MV-4-11 (cell line): ENCODE measurements at places on chromosomes 3 and 15.

GRCh38 chr3:30154853-30155252 is 451.5 kb upstream of the TGFBR2 start:
- DNase-seq, result no peak

GRCh38 chr3:107578091-107578490 is 55.3 kb downstream of the BBX start:
- DNase-seq, result no peak

- no peak for DNase-seq
Observed at GRCh38 chr15:73346735-73347312, 21.9 kb downstream of the HCN4 start.

DNA sequence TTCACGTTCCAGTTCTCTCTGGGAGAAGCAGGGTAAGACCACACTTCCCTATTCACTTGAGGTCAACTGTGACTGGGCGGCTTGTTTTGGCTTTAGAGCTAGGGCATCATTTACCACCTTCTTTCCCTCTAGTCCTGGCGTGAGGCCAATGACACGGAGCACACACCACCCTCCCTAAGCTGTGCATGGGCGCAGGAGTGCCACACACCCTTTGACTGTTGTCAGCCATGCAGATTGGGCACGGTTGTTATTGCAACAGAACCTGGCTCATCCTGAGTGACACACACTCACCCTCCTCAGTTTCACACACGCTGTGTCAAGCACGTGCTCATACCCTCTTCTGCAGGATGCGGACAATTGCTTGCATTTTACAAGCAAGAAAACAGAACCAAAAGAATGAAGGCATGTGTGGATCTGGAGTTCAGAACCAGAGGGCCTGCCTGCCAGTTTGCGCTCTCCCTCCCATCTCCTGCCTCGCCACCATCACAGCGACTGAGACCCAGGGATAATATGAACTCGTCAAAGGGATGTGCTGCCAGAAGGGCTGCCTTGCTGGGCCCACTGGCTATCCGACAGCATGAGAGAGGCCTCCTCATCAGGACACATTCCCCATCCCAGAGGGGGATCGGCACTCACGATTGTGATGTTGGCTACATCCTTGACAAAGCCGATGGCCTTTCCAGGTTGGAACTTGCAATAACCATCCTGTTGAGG is 17.6 kb downstream of the CTSH start:
- peak; percentile 88 for DNase-seq

GRCh38 chr3:183099026-183099837 is at the start of gene MCCC1:
Gene MCCC1 (minus strand): TSS chr3:183099496. CDS start chr3:183099440, 56 bp downstream.
- peak; percentile 99 for DNase-seq

DNA sequence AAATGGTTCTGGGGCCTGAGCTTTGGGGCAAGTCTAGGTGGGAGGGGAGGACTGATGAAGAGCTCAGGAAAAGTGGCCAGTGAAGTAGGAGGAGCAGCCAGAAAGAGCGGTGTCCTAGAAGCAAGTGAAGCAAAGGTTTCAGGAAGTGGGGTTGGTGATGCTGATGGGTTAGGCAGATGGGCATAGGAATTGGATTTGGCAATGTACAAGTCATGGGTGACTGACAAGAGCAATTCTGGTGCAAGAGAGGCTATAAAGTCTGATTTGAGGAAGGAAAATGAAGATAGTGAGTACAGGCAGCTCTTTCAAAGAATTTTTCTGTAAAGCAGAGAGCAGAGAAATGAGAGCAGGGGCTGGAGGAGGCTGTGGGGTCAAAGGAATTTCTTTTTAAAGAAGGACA is 19.7 kb downstream of the ALPK3 start:
- peak; percentile 40 for DNase-seq

GRCh38 chr15:61115241-61115640 is 113.9 kb downstream of the RORA start:
- no peak for DNase-seq

GRCh38 chr15:30073915-30074314 is 8.8 kb upstream of the GOLGA8J start:
- no peak for DNase-seq

- DNase-seq, result peak; percentile 91
Observed at GRCh38 chr3:132543011-132543739, 53.9 kb upstream of the ACKR4 start.

DNA sequence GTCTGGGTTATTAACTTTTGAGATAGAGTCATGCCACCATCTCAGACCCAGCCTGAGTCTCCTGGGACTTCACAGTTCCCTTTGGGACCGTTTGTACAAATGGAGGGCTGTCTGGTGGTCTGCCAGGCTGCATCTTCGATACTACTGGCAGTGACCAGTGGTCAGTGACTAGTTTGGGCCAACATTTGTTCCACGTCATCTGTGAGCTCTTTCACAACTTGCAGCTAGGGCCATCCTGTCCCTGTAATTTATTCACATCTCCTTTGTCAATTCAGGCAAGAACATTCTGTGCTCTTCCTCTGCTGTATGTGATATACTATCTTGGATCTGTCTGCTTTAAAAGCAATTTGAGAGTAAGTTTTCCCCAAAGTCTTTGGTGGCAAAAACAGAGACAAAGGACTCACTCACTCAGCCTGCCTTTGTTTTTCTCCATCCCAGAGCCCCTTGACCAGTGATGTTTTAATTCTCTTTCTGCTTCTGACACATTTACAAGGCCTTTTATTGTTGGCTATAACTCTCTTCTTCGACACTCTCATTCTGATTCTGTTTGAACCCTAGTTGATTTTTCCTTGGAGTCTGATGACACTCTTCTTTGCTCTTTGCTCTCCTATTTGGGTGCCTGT is 353.4 kb downstream of the EPHB1 start:
- no peak for DNase-seq

DNA sequence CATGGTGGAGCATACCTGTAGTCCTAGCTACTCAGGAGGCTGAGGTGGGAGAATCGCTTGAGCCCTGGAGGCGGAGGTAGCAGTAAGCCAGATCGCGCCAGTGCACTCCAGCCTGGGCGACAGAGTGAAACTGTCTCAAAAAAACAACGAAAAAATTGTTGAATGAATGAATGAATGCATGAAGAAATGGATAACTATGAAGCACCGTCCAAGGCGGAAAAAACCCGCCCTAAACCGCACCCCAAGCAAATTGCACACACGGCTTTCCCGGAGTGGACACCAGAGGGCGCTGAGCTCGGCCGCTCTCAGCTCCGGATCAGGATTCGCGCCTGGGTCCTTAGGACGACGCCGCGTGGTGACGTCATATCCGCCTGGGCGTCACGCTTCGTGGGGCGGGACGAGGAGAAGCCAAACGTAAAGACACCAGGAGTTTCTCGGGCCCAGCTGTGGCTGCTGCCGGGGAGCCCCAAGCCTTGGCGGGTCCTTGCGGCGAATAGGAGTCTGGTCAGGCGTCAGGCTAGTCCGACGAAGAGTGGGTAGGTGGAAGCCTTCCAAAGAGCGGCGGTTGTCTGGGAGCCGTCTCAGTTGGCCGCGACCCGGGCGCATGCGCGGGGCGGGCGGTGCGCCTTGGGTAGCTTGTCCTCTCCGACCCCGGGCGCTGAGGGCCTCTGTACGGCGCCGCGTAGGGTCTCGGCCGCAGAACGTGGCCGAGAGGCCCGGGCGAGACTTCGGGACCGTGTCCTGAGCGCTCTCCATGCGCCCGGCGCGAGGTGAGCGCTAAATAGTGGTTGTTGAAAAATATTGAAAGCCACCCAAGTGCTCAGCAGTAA is at the start of the genes HTD2 and RPP14:
HTD2 (plus strand) TSS at position 639 of the 830 bp plus-strand sequence. CDS start 11,094 bp downstream, outside the sequence.
RPP14 (plus strand) TSS at position 364 of the 830 bp plus-strand sequence. CDS start 4,085 bp downstream, outside the sequence.
- DNase-seq, result peak; percentile 95

GRCh38 chr15:68429691-68430470 is 2.1 kb downstream of the ITGA11 start:
- DNase-seq, result no peak

DNA sequence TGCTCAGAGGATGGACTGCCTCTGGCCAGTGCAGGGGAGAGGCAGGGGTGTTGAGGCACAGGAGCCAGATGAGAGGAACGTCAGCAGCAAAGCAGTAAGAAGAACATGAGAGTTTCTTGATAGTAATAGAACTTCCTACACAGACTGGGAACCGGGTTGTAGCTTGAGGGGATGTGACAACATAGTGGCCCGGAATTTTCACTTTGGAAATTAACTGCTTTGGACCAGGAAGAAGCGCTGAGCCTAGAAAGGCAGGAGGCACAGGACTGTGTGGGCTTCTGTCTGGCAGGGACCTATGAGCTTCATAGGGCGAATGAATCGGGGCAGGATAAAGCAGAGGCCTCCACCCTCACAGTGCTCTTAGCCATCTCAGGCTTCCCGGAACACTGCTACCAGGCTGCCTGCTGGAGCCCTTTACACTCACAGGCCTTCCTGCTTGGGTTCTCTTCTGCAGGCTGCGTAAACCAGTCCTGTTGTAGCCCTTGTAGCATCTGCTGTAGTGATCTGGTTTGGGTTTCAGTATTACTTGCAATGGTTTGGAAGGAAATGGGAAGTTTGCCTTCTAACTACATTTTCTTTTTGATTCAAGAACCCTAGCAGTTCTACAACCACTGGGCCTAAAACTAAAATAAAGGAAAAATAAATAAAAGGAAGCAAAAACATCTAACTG is 3.3 kb upstream of the ADPGK start:
- peak; percentile 66 for DNase-seq

DNA sequence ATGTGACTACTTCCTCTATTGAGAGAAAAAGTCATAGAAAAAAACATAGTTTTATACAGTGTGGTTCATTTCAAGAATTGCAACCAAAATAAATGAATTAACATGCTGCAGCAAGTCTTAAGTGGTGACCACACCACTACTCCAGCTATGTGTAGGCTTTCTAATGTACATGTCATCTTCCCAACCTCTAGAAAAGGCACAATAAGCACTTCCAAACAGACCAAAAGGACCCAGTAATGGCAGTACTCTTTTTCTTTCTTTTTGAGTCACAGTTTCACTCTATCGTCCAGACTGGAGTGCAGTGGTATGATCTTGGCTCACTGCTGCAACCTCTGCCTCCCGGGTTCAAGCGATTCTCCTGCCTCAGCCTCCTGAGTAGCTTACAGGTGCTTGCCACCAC is 219.3 kb upstream of the KBTBD8 start:
- peak; percentile 4 for DNase-seq

DNA sequence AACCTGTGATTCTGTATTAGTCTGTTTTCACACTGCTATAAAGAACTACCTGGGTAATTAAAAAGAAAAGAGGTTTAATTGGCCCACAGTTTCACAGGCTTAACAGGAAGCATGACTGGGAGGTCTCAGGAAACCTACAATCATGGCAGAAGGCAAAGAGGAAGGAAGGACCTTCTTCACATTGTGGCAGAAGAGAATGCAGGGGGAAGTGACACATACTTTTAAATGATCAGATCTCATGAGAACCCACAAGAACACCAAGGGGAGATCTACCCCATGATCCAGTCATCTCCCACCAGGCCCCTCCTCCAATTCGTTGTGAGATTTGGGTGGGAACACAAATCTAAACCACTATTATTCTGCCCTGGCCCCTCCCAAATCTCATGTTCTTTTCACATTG is 6.1 kb downstream of the ZKSCAN7 start:
- peak; percentile 53 for DNase-seq

DNA sequence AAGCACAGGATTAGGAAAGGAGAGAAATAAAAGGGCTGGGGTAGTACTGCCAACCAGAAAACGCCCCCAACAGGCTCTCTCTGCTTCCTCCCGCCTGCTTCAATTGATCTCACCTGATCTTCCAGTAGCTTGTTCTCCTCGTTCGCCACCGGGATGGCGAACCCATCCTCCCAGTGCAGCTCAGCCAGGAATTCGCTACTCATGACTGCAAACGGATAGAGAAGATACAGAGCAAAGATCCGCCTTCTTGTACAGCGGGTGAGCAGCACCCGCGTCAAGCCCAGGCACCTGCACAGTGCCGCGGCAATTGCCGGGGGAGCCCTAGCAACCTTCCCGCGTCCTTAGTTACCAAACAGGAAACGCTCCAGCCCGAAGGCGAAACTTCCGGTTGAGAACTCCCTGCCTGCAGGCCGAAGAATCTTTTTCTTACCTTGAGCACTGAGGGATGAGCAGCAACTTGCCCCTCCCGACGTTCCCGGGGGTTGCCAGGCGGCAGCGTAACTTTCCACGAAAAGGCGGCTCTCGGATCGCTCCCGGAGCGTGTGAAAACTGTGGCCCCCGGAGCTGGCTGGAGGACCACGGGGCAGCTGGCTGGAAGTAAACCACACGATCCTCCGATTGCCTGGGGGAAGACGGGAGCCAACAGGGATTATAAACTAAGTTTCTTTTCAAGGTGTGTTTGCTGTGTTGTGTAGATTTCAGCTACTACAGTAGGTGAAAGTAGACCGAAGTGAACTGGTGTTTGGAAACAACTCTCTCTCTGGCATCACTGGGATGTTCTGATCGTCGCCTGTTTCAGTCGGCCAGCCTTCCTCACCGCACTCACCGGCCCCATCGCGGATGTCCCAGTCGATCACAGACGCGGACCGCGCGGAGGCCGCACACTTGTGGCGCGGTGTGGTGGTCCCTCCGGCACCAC is at the start of gene CCDC39:
CCDC39 (minus strand) TSS at position 312 of the 919 bp plus-strand sequence; CDS start at position 203, 109 bp downstream.
- DNase-seq, result no peak

- no peak for DNase-seq
Observed at GRCh38 chr3:136432685-136433084, 182.5 kb downstream of the PCCB start.
